Stimulated activated CD8-positive, alpha-beta memory T cell treated with anti-CD3 and anti-CD28 coated beads, Interleukin-7, amount 100 ng/mL, for 1 hour (primary cell): ENCODE measurements at places on chromosomes 2 and 18.

GRCh38 chr2:66574701-66575624, 140.0 kb downstream of the MEIS1 start:
- no peak for DNase-seq

DNA sequence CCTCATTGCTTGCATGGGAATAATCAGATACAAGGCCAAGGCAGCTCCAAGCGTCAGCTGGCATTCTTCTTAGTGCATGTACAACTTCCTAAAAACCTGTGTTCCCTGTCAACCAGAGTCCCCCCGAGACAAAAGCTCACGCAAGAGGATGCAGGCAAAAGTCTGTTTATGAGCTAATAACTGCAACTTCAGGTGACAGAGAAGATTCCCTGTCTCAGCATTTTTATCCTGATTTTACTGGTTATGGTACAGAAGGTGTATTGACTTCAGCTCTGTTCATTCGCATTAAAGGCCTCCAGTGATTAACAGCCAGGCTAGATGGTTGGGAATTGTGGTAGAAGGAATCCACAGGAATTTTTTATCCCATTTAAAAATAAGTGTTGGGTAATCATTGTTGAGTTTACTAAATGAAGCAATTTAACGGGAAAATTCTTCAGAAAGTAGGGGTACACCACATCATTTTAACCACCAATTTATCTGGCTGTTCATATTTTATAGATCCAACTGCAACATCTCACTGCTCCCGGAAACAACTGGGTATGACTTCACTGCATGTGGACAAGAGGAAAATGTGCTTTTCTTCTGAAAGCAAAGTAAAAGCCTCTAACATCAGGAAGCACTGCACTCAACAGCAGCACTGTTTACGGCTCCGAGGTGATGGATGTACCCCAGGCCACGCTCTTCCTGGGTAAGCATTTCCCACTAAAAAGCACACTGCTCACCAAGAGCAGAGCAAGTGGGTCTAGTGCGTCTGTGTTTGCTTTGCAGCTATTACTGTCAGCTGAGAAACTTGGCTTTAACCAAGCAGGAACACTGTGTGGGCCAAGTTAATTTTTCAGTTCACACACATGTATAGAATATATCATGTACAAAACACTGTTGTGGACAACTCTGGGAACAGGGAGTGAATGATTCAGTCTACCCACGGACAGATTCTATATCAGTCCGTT, 31.9 kb downstream of the CCBE1 start:
- no peak for DNase-seq

DNA sequence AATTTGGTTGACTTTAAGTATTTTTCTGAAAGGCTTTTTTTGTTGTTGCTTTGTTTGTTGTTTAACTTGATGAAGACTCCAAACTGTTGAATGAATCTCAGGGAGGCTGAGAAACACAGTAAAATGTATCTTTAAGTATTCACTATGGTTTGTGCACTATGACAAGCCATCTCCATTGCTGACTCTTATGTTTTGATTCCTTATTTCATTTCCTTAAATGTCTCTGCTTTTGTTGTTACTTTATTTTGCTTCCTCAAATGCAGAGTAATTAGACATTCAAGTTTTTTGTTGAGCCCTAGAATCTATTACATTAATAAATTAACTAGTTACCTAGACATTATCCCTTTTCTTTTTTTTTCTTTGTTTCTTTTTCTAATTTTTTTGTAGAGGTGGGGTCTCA, 46.3 kb upstream of the SLC39A10 start:
- DNase-seq = no peak

- DNase-seq = no peak
Observed at GRCh38 chr2:206535260-206535986, 92.1 kb downstream of the ADAM23 start.

DNA sequence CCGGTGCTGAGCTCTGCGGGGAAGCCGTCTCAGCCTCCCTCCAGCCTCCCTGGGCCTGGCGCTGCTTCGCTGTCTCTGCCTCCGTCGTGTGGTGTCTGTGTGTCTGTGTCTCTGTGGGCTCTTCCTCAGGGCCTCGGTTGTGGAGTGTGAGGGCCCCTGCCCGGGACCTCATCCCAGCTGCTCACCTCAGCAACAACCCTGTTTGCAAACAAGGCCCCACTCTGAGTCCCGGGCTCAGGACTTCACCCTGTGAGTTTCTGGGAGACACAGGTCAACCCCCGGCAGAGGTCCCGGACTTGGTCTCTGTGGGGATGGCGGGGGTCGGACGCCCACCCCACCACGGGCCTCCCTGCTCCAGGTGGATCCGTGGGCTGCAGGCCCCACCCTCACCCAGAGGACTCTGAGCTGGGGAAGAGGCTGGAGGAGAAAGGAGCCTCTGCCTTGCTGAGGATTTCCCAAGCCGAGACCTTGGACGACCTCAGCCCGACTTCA, 127.4 kb upstream of the CTDP1 start:
- DNase-seq = no peak

GRCh38 chr2:7726989-7727388, 809.8 kb downstream of the RNF144A start:
- DNase-seq = no peak

GRCh38 chr2:44934038-44934982, 7.2 kb upstream of the SIX3 start:
- no peak for DNase-seq

- no peak for DNase-seq
Observed at GRCh38 chr2:5849562-5849961, 157.4 kb downstream of the SOX11 start.

DNA sequence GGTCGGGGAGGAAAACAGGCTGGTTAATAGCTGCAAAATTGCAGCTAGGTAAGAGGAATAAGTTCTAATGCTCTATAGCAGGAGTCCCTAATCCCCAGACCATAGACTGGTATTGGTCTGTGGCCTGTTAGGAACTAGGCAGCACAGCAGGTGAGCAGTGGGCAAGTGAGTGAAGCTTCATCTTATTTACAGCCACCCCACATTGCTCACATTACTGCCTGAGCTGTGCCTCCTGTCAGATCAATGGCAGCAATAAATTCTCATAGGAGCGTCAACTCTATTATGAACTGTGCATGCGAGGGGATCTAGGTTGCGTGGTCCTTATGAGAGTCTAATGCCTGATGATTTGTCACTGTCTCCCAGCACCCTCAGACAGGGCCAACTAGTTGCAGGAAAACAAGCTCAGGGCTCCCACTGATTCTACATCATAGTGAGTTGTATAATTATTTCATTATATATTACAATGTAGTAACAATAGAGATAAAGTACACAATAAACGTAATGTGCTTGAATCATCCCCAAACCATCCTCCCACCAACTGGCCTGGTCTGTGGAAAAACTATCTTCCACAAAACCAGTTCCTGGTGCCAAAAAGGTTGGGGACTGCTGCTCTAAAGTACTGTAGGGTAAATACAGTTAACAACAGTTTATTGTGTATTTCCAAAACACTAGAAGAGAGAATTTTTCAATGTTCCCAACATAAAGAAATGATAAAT, 91.7 kb upstream of the TFCP2L1 start:
- no peak for DNase-seq

- DNase-seq = no peak
Observed at GRCh38 chr2:24435391-24436316, 55.4 kb upstream of the NCOA1 start.
